ENCODE measurements at places on chromosomes 2 and 18.

- no peak for DNase-seq
These were observed 31.4 kb upstream of the CD28 start for GRCh38 chr2:203675086-203675485.

DNA sequence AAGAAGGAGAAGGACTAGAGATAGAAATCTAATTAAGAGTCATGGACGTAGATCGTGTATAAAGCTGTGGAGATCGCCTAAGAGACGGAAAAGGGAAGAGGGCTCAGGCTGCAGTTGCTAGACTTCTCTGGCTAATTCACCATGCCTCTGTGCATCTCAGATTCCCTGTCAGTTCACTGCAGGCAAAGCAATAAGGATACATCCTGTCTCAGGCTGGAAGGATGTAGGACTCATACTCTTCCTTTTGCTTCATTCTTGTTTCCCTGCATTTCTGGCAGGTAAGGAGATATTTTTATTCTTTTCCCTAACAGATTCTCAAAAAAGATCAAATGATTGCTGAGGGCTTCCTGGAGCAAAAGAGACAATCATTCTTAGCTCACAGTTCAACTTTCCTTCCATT, 112.5 kb downstream of the AP1S3 start:
- DNase-seq, result no peak

DNA sequence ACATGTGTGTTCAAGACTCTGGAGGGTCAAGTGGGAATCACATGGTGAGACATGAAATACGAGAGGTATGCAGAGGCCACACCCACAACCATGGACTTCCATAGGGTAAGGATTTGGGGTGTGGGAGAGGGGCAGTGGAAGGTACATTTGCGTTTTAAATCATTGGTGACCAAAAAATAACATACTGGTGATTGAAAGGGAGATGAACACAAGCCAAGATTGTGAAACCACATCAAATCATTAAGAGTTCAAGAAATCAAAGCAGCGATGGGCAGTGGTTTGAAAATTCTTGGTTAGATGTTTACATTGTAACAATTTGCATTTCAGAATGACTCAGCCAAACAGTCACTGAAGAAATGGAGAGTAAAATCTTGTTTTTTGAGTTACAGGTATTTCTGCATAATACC, 1.9 kb upstream of the CABYR start:
- DNase-seq, result no peak

DNA sequence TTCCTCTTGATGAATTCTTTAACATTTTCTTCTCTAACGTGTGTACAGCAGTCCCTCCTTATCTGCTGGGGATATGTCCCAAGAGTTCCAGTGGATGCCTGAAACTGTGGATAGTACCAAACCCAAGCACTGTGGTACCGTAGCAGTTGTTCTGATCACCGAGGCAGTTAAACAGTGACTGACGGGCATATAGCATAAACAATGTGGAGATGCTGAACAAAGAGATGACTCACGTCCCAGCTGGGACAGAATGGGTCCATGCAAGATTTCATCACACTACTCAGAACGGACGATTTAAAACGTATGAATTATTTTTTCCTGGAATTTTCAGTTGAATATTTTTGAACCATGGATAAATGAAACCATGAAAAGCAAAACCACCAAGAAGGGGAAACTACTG, 54.5 kb upstream of the SPAG16 start:
- DNase-seq, result no peak

GRCh38 chr18:2716394-2717326, 61.1 kb downstream of the SMCHD1 start:
- DNase-seq, result no peak

- DNase-seq, result peak; percentile 72
These were observed 16.9 kb upstream of the HAAO start for GRCh38 chr2:42809131-42809818.

GRCh38 chr2:2400286-2401038, 69.4 kb upstream of the MYT1L start:
- DNase-seq, result no peak
